Right renal pelvis (tissue), 4 donors: ENCODE measurements at places on chromosomes 6 and 20. TPM values are rescaled to one million over a fixed set of nuclear protein-coding genes. Genes with fewer than 3 reads are reported as not detected.

Gene CST7
- polyA plus RNA-seq, result 0.31 TPM

Gene BPIFB1
- polyA plus RNA-seq, result not detected

DNA sequence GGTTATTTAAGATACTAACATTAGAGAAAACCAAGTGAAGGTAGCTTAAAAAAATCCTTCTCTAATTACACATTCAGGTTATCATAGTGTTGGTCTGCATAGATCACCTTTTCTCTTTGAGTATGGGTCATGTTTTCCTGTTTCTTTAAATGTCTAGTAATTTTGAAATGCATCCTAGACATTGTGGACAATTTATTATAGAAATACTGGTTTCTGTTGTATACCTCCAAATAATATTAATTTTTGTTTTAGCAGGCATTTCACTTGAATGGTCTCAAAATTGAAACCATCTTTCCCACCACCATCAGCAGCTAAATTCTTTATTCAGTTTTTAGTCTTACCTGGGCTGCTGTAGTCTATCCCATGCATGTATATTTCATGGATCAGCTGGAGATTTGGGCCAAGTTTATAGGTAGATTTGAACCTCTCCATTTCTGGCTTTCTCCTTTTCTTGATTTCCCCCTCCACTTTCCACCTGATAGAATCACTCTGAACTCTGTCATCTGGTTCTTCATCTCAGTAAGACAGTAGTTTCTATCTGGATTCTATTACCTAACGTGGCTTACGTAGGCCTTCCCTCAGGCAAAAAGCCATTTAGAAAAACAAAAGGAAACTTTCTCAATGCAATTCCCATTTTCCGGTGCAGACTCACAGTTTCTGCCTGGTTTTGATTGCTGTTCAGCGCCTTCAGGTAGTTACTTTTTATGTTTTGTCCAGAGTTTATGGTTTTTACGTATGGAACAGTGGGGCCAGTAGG is 52.3 kb downstream of the ZFAND3 start:
- DNase-seq, result no peak

Gene LSM14B
- 54.3 TPM for polyA plus RNA-seq

Gene ZBTB46
- polyA plus RNA-seq, result 20.1 TPM

Gene CLPSL2
- 0.40 TPM for polyA plus RNA-seq
